Neural crest cell (in vitro differentiated cells): ENCODE measurements at places on chromosomes 3 and 15.

DNA sequence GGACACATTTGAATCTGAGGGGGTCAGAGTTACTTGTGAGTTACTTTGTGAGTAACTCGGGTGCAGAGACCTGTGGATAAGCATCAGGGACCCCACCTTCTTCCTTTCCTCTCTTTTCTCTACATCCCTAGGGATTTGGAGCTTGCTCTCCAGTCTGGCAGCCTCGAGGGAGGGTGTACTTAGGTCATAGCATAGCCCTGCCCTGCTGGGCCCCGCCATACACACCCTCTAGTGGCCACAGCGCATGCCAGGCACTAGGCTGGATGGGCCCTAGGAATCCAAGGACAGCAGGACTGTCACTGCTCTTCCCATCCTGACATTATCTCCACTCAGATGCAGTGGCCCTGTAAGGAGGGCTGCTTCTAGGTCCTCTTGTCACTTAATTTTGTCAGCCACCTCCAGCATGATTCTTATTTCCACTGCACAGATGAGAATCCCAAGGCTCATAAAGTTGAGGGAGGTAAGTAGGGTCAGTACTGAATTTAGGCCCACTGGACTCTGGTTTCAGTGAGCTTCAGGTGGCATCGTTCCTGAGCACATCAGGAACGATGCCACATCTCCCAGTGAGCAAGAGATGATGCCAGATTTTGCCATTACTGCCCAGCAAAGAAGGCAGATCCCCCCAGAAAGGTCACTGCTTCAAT lies 3.6 kb upstream of the SMAD6 start:
- DNase-seq = peak; percentile 57

GRCh38 chr3:127112796-127113570 lies 79.9 kb upstream of the PRR23E start:
- no peak for DNase-seq

DNA sequence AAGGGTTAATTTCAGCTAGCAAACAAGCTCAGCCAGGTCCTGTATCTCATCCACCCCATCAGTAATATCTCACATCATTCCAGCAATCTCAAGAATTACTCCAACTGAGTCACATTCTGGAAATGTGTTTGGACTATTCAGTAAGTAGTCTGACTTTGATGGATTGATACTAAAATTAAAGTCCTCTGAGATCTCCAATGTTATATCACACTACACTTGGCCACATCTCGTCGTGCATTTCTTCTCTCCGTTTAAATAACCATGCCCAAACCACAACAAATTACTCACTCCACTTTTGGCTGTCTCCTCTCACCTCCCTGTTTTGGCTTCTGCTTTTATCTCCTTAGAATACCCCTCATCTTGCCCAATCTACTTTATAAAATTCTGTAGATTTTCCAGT lies 292.2 kb downstream of the PYDC2 start:
- no peak for DNase-seq

DNA sequence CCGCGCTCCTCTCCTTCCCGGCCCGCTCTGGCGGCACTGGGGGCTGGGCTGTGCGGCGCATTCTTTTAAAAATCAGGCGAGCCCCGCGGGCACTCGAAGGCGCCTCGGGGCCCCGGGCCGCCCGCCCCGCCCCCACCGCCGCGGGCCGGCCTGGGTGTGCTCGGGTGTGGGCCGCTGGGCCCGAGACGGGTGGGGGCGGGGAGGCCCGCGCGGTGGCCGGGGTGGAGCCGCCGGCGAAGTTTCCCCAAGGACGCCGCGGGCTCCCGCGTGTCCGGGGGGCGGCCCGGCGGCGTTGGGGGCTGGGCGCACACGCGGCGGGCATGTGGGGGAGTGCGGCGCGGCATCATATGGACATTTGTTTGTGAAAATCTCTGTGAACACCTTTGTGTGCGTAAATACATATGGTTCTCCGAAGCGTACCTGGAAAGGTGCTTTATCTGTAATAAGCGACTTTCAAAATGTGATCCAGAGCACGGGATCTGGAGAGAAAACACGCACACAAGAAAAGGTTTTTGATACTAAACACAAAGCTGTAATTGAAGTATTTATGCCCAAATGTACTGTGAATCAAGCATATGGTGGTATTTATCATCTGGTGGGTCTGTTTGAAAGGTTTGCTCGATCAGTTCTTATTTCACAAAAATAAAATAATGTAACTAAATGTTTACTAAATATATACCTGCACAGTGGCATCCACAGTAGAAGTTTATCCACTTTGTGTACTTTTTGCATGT lies 612 bp upstream of the TBL1XR1 start:
- DNase-seq = no peak

DNA sequence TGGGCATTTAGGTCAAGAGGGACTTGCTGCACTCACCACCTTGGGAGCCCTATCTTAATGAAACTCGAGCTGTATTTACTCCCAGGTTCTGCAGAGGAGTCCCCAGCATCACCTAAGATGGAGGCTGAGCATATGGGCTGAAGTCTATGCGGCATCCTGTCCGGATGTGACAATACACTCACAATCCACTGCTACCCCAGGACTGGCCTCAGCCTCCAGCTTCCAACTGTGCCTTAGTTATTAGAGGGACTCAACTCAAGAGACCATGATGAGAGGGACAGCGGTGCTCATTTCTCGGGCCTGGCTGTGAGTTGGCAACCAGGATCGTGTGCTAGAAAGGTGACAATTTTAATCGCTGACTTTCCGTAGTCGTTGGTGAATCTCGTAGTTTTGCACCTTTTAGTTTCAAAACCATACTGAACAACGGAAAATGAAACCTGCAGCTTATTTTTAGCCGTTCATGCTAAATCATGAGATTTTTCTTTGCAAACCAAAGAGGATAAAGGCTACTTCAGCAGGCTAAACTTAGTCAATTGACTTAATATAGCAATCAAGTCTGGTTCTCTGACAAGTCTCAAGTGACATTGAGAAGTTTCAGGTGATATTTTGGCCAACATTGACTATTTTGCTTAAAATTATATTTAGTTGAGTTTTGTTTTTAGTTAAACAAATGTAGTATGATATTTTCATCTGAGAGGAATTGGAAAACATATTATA lies 11.1 kb downstream of the ZBTB38 start:
- no peak for DNase-seq

GRCh38 chr3:71210257-71211007 lies 373.1 kb downstream of the FOXP1 start:
- no peak for DNase-seq

DNA sequence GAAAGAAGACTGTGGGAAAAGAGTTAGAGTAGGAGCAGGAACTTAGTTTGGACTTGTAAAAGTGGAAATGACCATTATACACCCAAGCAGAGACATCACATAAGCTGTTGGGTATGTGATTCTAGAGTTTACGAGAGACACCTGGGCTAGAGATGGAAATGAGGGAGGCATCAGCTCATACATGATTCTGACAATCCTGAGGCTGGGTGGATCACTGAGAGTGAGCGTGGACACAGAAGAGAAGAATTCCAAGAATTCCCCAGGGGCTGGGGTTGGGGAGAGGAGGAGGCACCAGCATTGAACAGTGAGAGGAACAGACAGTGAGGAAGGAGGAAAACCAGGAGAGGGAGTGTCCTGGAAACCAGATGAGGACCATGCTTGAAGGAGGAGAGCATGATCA lies 113.5 kb downstream of the KCNAB1 start:
- no peak for DNase-seq

DNA sequence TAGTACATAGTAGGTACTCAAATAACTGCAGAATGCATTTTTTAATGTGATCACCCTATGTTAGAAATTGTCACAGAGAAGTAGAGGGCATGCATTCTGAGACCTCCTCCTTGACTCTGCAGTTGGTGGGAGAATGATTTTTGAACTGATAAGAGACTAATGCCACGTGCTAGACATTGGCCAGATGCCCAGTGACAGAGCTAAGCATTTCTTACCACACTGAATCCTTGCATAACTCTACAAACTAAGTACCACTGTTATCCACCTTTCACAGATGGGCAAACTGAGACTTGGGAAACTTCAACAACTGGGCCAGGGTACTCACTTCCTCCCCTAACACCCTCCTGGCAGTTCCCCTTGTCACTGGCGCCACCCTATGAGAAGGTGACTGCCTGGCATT lies 33.5 kb upstream of the SPATA12 start:
- DNase-seq = no peak

GRCh38 chr3:43863966-43864933 lies 173.5 kb downstream of the ABHD5 start:
- DNase-seq = no peak

DNA sequence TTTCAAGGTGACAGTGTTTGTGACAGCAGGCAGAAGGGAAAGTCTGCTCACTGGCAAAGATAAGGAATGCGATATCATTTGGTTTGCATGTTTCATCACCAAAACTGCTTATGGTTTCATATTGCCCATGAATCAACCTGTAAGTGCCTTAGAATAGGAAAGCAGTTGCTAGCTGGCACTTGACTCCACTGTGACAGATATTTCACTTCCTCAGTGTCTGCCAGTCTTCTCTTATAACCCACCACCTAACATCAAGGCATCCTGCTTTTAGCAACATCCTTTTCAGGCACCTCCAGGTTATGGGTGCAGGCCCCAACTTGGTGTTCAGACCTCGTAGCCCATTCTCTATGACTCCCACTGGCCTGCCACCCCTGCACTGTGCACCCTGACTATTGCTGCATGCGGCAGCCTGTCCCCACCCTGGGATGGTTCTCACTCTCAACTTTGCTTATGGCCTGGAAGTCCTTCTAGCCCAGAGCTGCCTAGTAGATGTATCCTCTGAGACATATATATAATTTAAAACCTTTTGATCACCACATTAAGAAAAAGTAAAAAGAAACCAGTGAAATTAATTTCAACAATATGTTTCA lies 154.4 kb upstream of the RARB start:
- DNase-seq = no peak

GRCh38 chr3:56862352-56863062 lies 60.8 kb upstream of the ARHGEF3 start:
- DNase-seq = no peak

DNA sequence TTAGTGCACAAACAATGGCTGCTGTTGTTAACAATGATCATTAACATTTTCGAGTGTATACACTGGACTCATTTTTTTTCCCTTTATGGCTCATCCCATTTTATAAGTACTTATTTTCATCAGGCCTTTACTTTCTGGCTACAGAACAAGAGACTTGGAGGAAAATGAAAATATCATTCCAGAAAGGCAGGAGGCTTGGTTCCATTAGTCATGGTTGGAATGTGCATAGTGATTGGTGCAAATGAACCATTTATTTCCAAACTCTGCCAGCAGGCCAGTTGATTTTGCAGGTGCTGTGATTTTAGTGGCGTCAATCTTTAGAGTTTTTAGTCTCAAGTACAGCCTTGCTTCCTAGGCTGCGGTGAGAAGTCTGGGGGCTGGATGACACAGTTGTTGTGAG lies 151.8 kb downstream of the ITPR1 start:
- no peak for DNase-seq

DNA sequence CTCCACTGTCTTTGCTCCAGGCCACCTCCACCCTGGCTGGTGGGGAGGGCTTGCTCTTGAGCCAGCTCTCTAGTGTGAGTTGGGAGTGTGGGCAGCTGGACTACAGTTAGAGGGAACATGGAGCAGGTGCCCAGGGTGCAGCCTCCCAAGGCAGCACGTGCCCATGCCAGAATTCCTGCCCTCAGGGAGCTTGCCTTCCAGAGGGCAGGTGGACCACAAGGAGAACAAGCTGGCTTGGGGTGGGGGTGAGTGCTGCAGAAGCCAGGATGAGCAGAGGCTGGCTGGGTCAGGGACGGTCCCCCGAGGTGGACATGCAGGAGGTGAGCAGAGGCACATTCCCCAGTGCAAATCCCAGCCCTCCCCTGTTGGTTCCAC lies 89.5 kb downstream of the VGLL4 start:
- no peak for DNase-seq

DNA sequence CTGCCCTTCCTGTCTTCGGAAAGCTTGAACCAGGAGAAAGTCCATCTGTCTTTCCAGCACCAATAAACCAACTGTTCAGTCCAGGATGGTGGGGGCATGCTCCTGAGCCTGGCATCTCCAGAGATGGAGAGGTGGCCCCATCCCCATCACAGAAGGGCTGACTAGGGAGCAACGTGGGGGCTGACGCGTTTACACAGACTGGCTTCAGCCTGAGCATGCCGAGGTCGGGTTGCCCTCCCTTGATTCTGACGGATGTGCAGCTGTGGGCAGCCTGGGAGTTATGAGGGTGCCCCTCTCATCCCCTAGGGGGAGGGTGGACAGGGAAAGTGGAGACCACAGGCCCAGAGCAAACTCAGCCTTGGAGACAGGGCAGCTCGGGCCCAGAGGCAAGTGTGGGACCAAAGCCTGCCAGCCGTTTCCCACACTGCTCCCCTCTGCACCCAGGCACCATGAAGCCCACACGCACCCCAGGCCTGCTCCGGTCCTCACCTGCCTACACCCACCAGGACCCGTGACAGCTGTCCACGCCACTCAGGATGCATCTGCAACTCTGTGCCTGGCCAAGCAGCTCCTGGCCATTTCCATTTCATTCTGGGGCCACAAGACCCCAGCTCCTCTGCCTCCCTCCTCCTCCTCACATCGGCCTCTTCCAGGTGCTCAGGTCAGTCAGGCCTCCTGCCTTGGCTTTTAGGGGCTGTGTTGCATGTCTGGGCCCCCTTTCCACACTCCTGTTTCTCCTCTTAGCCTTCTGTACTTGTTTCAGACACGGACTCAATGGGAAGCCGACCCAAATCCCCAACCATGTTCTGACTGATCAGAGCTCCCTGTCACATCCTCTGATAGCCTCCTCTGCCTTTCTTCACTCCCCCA lies 48.2 kb upstream of the SLC41A3 start:
- DNase-seq = no peak

DNA sequence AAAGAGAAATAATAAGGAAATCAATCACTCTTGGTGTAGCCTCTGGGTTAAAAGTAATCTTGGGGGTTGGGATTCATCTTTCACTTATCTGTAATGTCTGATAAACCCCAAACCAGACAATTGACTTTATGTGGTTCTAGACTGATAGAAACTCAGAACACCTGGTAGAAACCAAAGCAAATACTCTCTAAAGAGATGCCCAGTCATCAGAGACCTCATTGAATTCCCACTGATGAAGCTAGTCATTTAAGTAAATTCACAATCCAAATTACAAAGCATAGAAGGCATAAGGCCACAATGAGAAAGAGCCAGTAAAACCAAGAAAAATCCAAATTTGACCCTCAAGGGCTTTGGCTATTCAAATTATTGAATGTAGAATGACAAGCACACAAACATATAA lies 250.6 kb downstream of the MBNL1 start:
- DNase-seq = no peak

GRCh38 chr3:187292631-187293515 lies 1.3 kb upstream of the MASP1 start:
- DNase-seq = no peak

DNA sequence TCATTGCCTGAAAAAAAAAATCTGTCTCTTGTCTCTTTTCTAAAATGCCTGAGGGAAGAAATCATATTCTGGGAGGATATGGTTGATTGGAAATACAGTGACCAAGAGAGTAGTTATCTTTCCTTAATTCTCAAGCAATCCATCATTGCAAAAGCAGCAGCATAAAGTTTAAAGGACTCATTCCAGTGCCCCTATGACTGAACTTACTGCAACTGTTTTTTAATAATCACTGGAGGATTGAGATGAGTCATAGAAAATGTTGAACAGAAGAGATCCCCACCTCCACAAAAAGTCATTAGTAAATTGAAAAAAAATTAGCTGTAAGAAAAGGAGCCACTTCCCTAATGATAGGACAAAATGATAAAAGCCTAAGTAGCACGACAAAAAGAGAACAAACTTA lies 121.5 kb downstream of the SLC9A9 start:
- no peak for DNase-seq

GRCh38 chr15:70715840-70716485 lies 47.4 kb downstream of the UACA start:
- no peak for DNase-seq

GRCh38 chr3:106126067-106126845 lies 257.4 kb upstream of the CBLB start:
- no peak for DNase-seq

GRCh38 chr3:18369551-18370185 lies 55.5 kb downstream of the SATB1 start:
- DNase-seq = no peak
